ENCODE measurements at places on chromosomes 16 and 17. TPM values are rescaled to one million over a fixed set of nuclear protein-coding genes. Genes with fewer than 3 reads are reported as not detected.
A peak's percentile ranks its signal among the peaks of the same experiment; 100 is the strongest.

GRCh38 chr16:66569827-66570405 is 3.7 kb downstream of the CMTM1 start:
- DNase-seq: no peak

DNA sequence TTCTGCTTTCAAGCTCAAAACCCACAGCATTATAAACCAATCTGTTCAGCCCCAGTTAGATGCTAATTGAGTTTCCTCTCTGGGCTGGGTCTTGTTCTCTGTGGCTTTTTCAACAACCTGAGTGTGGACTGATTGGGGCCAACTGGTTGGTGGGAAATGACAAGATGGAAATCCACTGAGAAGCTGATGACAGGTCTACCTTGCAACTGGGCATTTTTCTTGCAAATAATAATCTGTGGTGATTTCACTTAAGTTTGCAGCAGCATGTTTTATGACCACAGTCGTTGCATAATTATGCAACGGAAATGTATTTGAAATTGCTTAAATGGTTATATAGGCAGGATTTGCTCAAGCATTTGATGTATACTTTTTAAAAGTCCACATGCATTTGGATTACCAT is 69.9 kb downstream of the AKAP1 start:
- DNase-seq: no peak

The TM4SF5 gene
- polyA plus RNA-seq: not detected

GRCh38 chr16:29898804-29899515 is 390 bp downstream of the SEZ6L2 start:
- peak; percentile 79 for DNase-seq

DNA sequence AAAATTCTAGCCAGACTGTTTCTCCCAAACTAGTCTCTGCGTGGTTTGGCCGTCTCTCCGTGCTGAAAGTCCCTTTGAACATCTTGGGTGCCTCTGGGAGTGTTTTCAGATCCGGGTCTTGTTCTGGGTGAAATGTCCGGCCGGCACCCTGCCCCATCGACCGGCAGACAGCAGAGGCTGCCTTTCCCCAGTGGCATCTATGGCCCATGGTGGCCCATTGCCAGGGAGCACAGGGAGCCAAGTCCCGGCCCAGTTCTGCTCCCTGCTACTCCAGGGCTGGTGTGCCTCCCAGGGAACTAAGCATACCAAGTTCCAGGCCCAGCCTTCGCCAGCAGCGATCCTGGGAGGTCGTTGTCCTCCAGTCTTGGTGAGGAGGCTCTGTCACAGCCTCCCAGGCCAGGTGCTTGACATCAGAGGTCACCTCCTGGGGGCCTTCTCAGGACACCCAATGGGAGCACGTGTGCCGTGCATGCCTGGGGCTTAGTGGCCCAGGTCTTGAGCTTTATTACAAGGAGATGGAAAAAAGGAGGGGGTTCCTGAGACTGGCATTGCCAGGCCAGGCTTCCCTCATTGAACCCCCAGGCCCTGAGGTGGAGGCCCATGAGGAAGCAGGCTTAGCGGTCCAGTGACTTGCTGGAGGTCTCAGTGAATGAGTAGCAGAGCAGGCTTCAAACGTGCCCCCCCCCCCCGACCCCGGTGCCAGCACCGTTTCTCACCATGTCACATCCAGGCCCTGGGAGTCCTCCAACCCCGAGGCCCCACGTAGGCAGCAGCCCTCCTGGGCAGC is 54.0 kb downstream of the PGS1 start:
- no peak for DNase-seq

- DNase-seq: no peak
Observed at GRCh38 chr17:49505854-49506253, 10.8 kb downstream of the NGFR start.

DNA sequence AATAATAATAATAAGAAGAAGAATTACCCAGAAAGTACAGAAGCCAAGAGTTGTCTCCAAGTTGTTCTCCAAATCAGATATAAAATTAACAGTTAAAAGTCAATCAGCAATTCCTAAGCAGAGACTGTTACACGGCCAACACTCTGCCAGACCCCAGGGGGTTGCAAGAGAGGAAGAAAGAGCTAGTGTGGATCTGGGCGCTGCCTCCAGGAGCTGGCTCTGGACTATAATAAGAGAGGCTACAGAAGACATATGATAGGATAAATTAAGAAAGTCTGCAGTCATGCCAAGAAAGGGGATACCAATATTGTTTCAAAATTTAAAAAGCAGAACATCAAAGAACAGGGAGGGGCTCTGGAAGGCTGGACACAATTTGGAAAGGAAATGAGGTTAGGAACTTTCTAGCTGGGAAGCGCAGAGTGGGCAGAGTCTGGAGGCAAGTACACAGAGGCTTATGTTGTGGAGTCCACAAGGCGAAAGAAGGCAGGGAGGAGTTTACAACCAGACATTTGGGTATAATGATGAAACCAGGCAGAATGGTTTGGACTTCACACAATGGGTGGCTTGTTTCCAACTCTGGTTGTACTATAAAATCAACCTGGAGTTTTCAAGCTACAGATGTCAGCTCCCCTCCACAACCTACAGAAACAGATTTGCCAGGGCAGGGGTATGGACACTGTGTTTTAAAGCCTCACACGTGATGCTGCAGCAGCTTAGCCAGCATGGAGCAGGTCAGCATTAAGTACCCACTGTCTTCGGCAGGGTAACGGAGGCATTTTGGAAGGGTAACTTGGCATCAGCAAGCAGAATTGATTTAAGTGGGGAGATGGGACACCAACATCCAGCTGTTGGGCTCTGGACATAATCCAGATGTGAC is 49.4 kb downstream of the SLC39A11 start:
- DNase-seq: no peak

The MAF gene
- polyA plus RNA-seq: 6.7 TPM

DNA sequence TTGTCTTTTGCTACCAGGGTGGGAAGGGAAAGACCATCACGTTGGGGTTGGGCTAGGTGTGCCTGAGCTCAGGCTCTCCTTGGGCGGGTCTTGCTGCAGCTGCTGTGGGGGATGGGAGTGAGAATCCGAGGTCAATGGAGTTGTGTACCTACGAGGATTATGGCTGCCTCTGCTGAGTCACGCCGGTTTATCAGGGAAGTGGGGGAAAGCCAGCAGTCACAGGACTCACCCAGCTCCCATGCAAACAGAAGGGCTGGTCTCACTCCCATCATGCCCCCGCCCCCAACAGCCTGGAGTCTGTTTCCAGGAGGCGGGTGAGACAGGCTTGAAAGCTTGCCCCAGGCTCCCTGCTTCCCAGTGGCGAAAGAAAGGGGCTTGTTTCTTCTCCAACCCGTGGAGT is 1259.0 kb upstream of the GOT2 start:
- no peak for DNase-seq

The ARL17A gene
- polyA plus RNA-seq: 5.2 TPM

The TBC1D3L gene
- polyA plus RNA-seq: 4.1 TPM

The KRT39 gene
- not detected for polyA plus RNA-seq

The HLF gene
- polyA plus RNA-seq: 6.1 TPM

- peak; percentile 26 for DNase-seq
Observed at GRCh38 chr16:25279491-25279890, 21.8 kb upstream of the ZKSCAN2 start.

DNA sequence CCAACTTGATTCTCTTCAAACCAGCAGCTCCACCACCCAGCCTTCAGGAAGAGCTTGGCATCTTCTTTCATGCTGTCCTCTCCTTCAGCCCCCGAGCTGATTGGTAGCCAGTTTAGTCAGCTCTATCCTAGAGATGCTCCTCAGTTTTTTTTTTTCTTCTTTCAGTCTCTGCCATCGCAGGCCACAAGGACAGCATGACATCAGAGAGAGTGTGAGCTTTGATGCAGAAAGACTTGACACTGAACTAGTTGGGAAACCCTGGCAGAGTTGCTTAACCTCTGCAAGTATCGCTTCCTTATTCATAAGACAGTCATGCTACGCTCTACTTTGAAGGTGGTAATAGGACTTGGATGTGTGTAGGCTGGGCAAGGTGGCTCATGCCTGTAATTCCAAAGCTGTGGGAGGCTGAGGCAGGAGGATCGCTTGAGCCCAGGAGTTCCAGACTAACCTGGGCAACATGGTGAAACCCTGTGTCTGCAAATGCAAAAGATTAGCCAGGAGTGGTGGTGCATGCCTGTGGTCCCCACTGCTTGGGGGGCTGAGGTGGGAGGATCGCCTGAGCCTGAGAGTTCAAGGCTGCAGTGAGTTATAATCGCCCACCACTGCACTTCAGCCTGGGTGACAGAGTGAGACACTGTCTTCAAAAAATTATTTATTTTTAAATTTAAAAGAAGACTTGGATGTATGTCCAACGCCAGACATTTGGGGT is 2.6 kb downstream of the CD300LB start:
- DNase-seq: no peak

The ZMYND15 gene
- polyA plus RNA-seq: 0.42 TPM

- DNase-seq: no peak
Observed at GRCh38 chr17:61405686-61406536, 6.3 kb downstream of the TBX2 start.
